NCI-H748 treated with DMSO at 0.1 percent for 48 hours (cell line): ENCODE measurements at places on chromosomes 1 and 21.

- peak; percentile 32 for DNase-seq
Measured at GRCh38 chr1:12339811-12340543, 110.1 kb downstream of the VPS13D start.

- no peak for DNase-seq
Measured at GRCh38 chr21:35868005-35868868, 192.1 kb downstream of the SETD4 start.

DNA sequence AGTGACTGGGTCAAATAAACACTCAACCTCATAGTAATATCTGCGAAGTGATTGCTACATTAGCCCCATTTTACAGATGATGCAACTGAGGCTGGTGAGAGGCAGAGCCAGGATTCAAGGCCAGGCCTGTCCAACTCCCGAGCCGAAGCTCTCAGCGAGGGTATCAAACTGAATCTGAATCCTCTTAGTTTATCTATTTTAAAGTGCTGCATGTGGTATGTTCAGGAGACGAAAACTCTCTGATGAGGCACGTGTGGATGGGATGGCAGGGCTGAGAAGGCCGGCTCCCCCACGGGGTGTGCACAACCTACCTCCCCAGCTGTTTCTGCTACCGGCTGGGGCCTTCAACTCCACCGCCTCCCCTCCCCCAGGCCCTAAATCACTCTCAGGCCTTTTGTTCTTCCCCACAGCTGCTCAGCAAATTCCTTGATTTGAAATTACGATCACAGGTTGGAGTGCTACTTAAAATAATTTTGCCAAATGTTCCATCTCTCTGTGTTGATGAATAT lies 171.8 kb downstream of the TOMM20 start:
- DNase-seq: no peak

DNA sequence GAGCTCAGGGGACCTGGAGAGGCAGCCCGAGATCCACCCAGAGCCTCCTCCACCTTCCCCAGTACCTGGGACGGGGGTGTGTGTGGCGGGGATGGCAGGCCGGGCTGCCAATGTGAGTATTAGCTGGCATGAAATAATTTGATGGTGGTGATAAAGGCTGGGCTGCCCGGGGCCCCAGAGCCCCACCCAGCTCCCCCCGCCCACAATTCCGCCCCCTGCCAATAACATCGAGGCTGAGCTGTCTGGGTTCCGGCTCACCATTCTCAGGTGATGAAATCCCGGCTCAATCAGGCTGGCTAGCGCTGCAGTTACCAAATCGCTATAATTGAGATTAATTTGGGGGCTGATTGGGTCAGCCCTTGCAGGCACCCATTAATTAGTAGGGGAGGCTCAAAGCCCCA lies 103.8 kb upstream of the CASZ1 start:
- DNase-seq: no peak
